ENCODE measurements at places on chromosomes 3 and 15.
A peak's percentile ranks its signal among the peaks of the same experiment; 100 is the strongest.

- DNase-seq, result no peak
Measured at GRCh38 chr3:184373422-184373821, 4.6 kb downstream of the THPO start.

- no peak for DNase-seq
Measured at GRCh38 chr3:78275420-78275852, 1235.5 kb downstream of the ROBO2 start.

- DNase-seq, result no peak
Measured at GRCh38 chr3:112633191-112633590, 7.8 kb downstream of the CCDC80 start.

- DNase-seq, result no peak
Measured at GRCh38 chr3:81728766-81729544, 32.5 kb downstream of the GBE1 start.

GRCh38 chr15:25532269-25533140 is 93.7 kb upstream of the UBE3A start:
- DNase-seq, result no peak

GRCh38 chr15:101506491-101506890 is 17.0 kb upstream of the PCSK6 start:
- DNase-seq, result no peak

- no peak for DNase-seq
Measured at GRCh38 chr3:38314112-38314763, 32.1 kb downstream of the SLC22A14 start.

- no peak for DNase-seq
Measured at GRCh38 chr15:31269816-31270575, 56.6 kb upstream of the KLF13 start.

DNA sequence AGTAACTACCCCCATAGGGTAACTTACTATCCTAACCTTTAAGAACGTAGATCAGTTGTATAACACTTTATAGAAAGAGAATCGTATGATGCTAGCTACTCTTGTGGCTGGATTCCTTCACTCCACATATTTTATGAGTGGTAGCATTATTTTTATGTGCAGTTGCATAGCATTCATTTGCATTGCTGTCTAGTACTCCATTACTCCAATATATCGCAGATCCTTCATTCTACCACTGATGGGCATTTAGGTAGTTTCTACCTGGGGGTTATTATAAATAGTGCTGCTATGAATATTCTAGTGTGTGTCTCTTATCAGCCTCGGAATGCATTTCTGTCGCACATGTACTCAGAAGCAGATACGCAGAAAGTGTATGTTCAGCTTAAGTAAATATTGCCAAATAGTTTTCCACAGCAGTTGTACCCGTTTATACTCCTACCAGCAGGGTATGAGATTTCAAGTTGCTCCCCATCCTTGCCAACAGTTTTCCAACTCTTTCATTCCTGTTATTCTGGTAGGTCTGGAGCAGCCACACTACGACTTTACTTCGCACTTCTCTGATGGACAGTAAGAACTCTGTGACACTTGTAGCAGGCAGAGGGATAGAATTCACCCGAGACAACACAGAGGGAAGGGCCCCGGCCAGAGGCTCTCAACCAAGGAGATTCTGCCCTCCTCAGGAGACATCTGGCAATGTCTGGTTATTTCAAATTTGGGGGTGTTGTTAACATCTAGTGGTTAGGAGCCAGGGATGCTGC is 9.8 kb upstream of the VGLL4 start:
- no peak for DNase-seq

DNA sequence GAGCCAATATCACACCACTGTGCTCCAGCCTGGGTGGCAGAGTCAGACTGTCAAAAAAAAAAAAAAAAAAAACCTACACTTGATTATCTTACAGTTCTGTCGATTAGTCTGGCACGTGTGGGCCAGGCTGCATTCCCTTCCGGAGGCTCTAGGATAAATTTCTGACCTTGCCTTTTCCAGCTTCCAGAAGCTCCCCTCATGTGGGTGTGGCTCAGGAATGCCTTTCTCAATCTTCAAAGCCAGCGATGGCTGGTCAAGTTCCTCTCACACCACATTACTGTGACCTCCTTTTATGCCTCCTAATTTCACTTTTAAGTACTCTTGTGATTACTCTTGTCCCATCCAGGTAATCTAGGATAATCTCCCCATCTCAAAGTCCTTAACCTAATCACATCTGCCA is 58.2 kb upstream of the DUT start:
- DNase-seq, result no peak

DNA sequence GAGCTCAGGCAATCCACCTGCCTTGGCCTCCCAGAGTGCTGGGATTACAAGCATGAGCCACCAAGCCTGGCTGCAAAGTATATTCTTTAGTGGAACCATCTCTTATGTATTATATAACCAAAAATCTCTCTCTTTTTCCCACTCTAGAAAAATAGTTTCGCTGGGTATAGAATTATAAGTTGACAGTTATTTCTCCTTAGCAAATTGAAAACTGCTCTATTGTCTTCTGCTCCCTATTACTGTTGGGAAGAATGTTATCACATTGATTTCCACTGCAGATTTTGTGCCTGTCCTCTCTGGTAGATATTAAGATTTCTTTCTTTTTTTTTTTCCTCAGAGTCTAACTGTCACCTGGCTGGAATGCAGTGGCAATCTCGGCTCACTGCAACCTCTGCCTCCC is 10.2 kb upstream of the DHX30 start:
- no peak for DNase-seq

DNA sequence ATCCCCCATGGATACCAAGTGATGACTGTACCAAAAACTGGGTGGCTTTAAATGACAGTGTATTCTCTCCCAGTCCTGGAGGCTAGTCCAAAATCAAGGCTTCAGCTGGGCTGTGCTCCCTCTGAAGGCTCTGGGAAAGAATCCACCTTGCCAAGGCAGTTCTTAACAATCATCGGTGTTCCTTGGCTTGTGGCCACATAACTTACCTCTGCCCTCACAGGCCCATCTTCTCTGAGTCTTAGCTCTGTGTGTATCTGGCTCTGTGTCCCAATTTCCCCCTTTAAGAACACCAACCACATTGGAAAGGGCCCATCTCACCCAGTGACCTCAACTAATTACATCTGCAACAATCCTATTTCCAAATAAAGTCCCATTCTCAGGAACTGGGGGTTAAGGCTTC is 503.0 kb upstream of the PROK2 start:
- no peak for DNase-seq

- DNase-seq, result no peak
Measured at GRCh38 chr15:42736178-42736792, 643 bp downstream of the CDAN1 start.

- peak; percentile 63 for DNase-seq
Measured at GRCh38 chr3:183697610-183698317, at the start of gene YEATS2. YEATS2 (plus strand) TSS chr3:183697797; CDS start chr3:183715163, 17,366 bp downstream.

DNA sequence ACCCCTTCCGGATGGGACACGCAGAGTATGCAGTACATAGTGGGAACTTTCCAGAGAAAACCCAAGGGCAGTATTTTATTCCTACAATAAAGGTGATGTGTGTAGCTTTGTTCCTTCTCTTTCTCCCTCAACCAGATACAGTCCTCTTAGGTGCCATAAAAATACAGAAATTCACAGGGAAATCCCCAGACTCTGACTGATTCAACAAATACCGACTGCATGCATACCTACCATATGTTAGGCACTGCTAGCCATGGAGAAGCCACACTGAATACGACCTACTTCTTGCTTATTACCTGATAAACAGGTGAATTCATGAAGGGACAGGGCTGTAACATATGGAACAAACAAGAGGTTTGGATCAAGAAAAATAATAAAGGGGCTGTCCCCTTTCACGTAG is 228.5 kb downstream of the FOXP1 start:
- no peak for DNase-seq

- DNase-seq, result no peak
Measured at GRCh38 chr3:15215996-15216395, 9.9 kb downstream of the CAPN7 start.

GRCh38 chr3:72126441-72127223 is 341.7 kb upstream of the PROK2 start:
- no peak for DNase-seq
